ENCODE measurements at places on chromosomes 4 and X. TPM values are rescaled to one million over a fixed set of nuclear protein-coding genes. Genes with fewer than 3 reads are reported as not detected.

Gene ENOX2
- total RNA-seq = 10.9 TPM

Gene HSFX2
- total RNA-seq = not detected

Gene LRIT3
- total RNA-seq = 0.16 TPM

Gene PITX2
- total RNA-seq = not detected

Gene ANKRD50
- total RNA-seq = 0.10 TPM

Gene CRMP1
- total RNA-seq = not detected

Gene NEUROG2
- total RNA-seq = not detected

Gene MANBA
- 16.6 TPM for total RNA-seq

Gene ENAM
- not detected for total RNA-seq

Gene TCEANC
- total RNA-seq = 3.8 TPM

Gene PDGFC
- total RNA-seq = not detected

Gene CNKSR2
- 11.0 TPM for total RNA-seq

Gene TEX13B
- total RNA-seq = not detected

Gene EDA2R
- 2.7 TPM for total RNA-seq

Gene TEX13C
- not detected for total RNA-seq

DNA sequence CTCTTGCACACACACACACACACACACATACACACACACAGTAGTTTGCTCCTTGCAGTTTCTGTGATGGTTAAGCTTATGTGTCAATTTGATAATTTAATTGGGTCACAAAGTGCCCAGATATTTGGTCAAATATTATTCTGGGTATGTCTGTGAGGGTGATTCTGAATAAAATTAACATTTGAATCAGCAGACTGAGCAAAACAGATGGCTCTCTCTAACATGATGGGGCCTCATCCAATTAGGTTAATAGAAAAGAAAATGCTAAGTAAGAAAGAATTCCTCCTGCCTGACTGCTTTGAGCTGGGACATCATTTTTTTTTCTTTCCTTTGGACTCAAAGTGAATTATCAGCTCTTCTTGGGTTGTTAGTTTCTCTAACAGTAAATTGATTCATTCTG lies 191.2 kb upstream of the INTU start:
- no peak for DNase-seq

- no peak for DNase-seq
Observed at GRCh38 chr4:108193886-108194672, 25.3 kb upstream of the LEF1 start.

- no peak for DNase-seq
Observed at GRCh38 chrX:39050427-39050826, 249.2 kb downstream of the MID1IP1 start.

GRCh38 chr4:5790546-5790857 lies 79.5 kb downstream of the EVC start:
- DNase-seq = no peak

GRCh38 chr4:173998471-173999144 lies 284.9 kb downstream of the FBXO8 start:
- no peak for DNase-seq

- DNase-seq = no peak
Observed at GRCh38 chr4:117560329-117560728, 474.0 kb upstream of the NDST3 start.

DNA sequence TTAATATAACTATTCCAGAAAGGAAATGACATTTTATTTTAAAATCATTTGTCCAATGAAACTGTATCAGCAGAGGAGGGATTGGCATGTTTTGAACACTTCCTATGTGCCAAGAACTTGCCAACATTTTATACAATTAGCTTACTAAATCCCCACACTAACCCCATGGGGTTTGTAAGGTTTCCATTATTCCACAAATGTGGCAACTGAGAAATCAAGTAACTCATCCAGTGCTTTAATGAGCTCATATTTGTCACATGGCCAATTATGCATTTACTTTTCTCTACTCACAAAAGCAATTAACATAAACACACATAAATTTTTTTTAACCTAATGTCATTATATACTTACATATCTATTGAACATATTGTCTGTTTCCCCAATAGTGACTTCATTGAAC lies 37.3 kb downstream of the MANBA start:
- no peak for DNase-seq

DNA sequence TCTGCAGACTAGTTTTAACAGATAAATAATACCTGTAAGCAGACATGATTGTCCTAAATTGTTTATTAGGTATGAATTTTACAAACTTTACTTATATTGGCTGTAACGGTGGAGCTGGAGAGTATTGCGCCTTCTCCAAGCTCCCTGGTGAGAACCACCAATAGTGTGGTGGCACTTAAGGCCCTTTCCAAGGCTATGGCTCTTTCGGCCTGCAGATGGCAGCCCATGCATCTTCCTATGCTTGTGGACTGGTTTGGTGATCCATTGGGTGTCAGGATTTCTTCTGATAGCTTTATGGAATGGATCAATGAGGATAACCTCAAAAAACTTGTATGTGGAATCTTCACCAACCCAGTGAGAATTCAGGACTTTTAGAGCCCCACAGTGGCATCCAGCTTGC lies 7.8 kb downstream of the LARP1B start:
- peak; percentile 22 for DNase-seq

- peak; percentile 57 for DNase-seq
Observed at GRCh38 chrX:130171446-130172126, at the start of gene RAB33A. TSS of gene RAB33A (plus strand) at chrX:130171962. CDS start at chrX:130172063, 101 bp downstream.

GRCh38 chr4:7831330-7831729 lies 108.3 kb downstream of the AFAP1 start:
- no peak for DNase-seq

DNA sequence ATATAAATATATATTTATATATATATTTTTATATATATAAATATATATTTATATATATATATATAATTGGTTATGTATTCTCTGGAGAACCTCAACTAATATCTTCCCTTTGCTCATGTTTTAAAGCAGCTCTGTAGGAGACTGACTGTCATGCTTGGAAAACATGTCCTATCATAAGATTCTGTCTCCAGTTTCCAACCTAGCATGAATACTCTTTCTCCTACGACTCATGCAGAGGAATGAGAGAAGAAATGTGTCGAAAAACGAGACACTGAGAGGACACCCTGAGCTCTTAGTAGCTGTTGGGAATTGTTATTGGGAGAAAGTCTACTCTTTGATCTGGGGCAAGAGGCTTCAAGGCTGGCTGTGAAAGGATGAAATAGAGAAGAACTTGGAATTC lies 166.5 kb upstream of the SLIT2 start:
- no peak for DNase-seq

DNA sequence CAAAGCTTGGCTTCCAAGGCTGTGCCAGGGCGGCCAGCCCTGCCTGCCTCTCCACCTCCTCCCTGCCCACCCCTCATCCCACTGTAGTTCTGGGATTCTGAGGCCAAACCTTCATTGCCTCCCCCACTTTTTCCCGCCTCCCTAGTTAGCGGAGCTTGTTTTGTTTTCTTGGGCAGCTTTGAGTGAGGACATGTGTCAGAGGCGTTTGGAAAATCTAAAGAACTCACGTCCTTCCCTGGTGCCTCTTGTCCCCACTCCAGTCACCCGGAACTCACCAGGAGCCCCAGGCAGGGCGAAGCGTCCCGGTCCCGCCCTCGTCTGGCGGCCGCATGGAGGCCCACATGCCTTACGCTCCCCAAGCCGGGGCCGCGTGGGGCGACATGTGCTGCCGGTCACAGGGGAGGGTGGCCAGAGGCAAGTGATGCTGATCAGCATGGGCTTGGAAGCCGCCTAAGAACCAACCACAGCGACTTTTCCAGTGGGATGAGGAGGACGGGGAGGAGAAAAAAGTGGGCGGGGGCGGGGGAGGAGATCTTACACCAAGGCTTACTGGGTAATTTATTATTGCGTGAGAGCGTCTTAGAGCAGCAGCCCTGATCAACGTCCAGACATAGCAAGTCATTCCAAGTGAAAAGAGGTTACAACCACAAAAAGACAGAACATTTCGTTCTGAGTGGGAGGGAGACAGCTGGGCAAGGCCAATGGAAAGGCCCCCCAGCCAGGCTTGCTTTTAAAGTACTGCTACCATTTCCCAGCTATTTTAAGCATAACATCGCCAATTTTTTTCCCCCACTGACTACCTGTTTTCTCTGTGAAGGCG lies 48.5 kb downstream of the PRPS1 start:
- DNase-seq = peak; percentile 43

DNA sequence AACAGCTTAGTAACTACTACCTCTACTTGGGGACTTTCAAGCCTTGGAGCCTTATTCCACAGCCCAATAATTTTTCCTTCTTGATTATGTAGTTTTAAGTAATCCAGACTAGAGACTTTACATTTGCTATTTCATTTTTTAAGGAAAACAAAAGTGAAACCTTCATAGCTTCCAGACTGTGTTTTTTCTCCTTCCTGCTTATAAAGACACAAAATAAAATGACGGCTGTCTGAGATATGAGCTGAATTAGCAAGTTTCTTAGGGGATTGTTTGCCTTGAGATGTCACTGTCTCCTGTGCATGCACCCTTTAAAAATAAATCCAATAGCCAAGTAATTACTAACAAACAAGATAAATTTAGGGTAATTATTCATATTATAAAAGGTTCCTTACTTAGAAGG lies 78.8 kb upstream of the PACRGL start:
- DNase-seq = no peak

DNA sequence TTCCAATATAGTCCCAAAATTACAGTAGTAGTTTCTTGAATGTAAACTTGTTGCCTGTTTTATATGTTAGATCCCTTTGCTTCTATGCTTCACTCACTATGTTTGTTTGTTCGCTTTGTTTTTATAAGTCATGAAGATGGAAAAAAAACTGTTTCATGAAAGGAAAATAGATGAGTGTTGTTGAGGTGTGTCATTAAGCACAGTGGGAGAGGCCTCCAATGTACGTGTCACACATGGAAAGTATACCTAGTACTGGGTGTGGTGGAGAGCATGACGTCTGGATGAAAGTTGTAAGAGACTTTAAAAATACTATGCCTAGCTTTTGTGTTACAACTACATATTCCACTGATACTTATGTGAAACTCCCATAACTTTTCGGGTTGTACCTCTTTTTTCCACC lies 28.4 kb downstream of the PLS3 start:
- no peak for DNase-seq

DNA sequence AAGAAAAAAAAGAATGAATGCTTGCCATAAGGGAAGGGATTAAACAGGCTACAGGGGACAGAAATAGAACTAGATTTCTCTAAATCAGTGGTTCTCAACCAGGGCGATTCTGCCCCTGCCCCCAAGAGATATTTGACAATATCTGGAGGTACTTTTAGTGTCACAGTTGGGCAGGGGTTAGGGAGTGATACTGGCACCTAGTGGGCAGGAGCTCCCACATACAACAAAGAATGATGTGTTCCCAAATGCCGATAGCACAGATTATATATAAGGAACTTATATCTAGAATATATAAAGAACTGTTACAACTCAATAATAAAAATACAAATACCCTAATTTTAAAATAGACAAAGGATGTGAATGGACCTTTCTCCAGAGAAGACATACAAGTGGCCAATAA lies 14.7 kb downstream of the S100G start:
- no peak for DNase-seq

- no peak for DNase-seq
Observed at GRCh38 chr4:99390055-99390454, 37.5 kb upstream of the ADH1C start.

All from activated CD8-positive, alpha-beta T cell treated with anti-CD3 and anti-CD28 coated beads, Interleukin-2, amount 10 ng/mL, durations not matched to agents 7 days and 5 days (primary cell).